ENCODE measurements at places on chromosomes 16 and 17.

DNA sequence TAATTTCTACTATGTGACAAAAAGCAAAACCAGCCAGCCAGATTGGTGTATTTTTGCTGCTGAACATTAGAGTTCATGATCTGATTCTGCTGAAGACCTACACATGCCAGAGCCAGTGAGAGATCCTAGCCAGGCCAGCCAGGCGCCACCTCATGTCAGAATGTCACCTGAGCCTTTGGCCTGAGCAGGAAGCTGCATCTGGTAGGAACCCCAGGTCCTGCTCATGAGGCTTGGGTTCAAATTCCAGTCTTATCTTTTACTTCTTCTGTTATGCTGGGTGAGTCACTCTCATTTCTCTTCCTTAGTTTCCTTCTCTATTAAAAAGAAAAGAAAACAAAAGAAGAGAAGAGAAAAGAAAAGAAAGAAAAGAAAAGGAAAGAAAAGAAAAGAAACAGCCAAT lies 585.1 kb upstream of the CDH5 start:
- DNase-seq, result no peak

DNA sequence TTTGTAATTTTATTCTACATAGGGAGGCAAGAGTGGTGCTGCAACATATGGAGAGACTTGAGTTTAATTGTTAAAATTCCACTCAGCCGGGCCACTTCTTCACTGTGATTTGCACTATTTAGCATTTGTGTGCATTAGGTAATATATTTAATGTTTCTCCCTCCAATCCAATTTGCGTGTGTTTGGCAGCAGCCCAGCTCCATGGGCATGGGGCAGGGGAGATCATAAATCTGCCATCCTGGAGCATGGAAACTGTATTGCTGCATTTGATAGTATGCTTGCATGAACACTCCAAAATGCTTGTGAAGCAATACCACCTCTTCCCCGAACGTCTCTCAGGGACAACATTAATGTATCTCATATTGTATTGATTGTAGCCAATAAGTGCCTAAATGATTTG lies 339.1 kb upstream of the RBFOX1 start:
- no peak for DNase-seq

DNA sequence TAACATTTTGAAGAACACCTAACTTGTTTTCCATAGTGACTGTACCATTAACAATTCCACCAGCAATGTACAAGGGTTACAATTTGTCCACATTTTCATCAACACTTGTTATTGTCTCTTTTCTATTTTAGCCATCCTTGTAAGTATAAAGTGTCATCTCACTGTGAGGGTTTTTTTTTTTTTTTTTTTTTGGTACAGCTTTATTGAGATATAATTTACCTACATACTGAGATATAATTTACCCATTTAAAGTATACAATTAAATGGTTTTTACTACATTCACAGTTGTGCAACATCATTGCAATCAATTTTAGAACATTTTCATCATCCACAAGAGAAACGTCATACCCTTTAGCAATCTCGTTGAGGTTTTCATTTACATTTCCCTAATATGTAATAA lies 17.9 kb upstream of the TMIGD1 start:
- no peak for DNase-seq

GRCh38 chr16:89094252-89094879 lies 714 bp downstream of the ACSF3 start:
- no peak for DNase-seq

GRCh38 chr16:83393196-83393981 lies 414.4 kb upstream of the HSBP1 start:
- no peak for DNase-seq

GRCh38 chr17:35981246-35981645 lies at the start of gene CCL16:
TSS of gene CCL16 (minus strand) at chr17:35981497. CDS start at chr17:35981420, 77 bp downstream.
- no peak for DNase-seq

DNA sequence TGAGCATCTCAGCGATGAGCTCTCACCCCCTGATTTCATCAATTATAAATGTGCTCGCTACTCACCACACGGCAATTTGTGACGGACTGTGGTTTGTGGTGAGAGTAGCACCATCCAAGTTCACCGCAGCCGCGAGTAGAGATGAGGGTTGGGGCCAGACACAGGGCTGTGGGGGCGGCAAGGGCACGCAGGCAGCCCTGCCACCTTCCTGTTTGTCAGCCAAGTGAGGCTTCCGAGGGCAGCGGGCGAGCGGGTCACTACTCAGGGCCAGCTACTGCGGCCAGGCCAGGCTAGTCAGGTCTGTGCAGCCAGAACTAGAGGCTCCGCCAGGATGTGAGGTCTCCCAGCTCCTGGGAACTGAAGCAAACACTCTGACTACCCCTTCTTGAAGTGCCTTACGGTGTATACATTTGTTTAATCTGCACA lies 39.6 kb upstream of the MEOX1 start:
- peak; percentile 80 for DNase-seq

GRCh38 chr16:50002190-50002589 lies 22.8 kb upstream of the CNEP1R1 start:
- no peak for DNase-seq

GRCh38 chr17:80474961-80475909 lies 1.2 kb downstream of the NPTX1 start:
- no peak for DNase-seq

GRCh38 chr16:29730649-29731048 lies 15.1 kb downstream of the C16orf54 start:
- no peak for DNase-seq

DNA sequence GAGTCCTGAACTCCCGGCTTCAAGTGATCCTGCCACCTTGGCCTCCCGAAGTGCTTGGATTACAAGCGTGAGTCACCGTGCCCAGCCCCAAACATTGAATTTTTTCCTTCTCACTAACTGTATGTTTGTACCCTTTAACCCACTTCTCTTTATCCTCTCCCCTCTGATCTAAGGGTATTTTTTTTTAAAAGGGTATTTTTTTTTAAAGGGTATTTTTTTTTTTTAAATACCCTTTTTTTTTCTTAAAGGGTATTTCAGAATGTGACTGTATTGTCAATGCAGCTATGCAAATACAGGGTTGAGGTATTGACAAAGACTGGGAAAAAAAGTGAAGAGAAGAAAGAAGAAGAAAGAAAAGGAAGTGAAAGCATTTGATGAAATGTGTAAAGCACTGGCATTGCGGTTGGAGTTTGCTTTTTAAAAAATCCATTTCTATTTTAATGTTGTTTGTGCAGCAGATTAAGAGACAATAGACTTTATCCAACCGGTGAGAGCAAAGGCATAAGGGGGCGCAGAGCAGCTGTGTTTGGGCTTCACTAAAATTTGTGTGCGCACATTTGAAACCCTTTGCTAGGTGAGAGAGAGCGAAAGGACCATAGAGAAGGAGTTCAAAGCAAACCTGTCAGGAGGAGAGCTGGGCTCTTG lies 42.4 kb downstream of the SYT17 start:
- DNase-seq, result no peak

DNA sequence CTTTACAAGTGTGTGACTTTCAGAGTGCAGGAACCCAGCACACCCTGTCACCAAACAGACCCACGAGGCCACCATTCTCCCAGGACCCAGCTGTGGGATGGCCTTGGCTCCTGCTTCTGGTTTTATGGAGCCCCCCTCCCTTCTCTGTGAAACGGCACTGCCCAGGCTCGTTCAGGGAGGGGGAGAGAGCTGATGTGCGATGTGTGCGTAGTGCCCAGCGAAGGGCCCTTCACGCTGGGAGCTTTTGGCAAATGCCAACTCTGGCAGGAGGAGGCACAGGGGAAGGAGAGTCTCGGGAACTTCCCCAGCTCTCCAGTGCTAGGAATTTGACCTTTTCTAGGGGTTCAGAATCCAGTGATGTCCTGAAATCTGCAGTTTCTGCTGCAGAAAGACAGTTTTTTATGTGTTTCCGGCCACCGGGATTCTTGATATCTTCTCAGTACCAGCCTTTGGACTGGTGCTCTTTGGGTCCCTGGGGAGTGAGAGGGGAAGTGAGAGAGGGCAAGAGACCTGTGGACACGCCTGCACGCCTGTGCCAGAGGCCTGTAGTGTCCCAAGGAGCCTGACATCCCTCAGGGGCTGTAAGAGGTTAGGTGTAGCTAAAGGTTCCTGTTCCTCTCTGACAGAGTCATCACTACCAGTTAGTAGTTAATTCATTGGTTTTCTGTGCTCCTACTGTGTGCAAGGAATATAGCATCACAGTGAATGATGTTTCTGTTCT lies 45.1 kb downstream of the CMIP start:
- DNase-seq, result no peak

GRCh38 chr16:74521691-74522090 lies 85.2 kb downstream of the GLG1 start:
- no peak for DNase-seq

- DNase-seq, result no peak
Measured at GRCh38 chr17:11582217-11582616, 16.1 kb upstream of the DNAH9 start.

DNA sequence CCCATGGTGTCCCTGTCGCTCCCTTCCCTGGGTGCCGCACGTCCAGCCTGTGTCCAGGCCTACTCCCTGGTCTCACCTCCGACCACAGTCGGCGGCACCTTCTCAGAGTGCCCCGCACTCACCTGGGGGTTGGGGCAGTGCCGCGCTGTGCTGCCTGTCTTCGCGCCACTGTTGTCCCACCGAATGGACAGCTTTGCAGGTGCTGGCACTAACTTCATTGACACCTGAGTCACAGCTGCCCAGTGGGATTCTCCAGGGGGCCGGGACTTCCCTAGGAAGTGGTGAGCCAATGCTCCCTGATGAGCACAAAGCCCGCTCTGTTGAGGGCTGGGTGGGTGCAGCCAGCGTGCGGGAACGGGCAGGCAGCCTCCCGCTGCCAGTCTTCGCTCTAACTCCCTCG lies 24.3 kb upstream of the DBNDD1 start:
- no peak for DNase-seq

DNA sequence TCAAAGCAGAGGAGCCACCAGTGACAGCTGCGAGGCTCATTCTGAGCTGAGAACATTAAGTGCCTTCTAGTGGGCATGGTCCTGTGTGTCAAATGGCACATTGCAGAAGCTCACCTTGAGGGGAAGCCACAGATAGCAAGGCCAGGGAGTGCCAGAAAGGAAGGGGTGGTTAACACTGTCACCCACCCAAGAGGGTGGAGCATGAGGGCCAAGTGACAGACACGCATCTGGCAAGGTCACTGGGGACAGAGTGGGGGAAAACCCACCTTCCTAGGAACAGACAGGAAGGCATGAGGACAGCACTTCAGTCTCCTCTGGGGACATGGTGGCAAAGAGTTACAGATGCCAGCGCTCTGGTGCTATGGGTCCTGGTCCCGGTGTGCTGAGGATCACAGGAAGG lies 22.1 kb downstream of the NUBP1 start:
- no peak for DNase-seq

DNA sequence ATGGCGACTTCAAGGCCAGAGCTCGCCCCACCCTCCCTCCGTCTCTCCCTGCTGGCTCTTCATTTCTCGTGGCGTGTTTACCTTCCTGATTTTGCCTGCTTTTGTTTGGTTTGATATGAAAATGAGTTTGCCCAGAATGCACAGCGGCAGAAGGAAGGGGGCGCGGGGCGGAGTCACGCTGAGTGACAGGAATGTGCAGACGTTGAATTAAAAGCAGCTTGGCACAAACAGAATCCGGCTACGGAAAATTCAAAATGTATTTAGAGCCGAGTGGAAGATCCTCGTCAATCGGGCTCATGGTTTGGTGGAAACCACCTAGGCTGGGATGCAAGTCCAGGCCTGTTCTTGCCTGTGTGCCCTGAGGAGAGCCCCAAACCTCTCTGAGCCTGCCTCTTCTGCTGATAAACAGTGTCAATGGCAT lies 102.7 kb downstream of the SDK2 start:
- DNase-seq, result no peak

DNA sequence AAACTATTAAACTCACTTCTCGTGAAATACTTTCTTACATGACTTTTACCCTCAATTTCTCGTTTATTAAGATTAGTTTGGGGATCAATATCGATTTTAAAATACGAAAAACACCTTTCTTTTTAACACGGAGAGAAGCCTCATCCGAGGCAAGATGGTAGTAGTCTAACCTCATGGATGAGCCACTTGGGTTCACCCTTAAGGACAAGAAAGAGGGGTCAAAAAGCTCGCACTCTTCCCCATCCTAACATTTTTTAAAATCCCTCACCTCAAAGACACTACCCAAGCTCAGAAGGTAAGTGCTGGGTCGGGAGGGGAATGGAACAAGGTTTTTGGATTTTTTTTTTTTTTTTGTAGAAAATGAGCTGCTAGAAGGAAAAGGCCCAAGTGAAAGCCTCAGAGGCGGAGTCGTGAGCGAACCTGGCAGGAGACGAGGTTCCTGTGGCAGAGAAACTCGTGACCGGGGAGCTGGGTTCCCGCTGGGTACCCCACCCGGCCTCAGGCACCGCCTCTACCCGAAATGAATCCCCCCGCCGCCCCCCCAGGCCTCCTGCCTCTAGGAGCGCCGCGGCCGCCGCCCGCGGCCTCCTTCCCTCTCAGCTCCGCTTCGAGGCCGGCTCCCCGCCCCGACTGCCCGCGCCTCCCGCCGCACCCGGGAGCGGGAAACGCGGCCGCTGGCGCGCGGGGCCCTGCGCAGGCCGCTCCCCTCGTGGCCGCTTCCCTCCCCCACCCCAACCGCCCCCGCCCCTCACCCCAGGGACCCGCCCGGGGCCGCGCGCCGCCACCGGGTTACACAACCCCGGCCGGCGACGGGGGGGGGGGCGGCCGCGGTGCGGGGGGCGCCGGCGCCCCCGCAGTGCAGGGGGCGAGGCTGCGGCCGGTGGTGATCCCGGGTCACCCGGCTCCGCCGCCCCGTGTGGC lies 1.6 kb downstream of the NUFIP2 start:
- DNase-seq, result peak; percentile 87

GRCh38 chr17:30981531-30982519 lies 11.0 kb downstream of the RNF135 start:
- no peak for DNase-seq

DNA sequence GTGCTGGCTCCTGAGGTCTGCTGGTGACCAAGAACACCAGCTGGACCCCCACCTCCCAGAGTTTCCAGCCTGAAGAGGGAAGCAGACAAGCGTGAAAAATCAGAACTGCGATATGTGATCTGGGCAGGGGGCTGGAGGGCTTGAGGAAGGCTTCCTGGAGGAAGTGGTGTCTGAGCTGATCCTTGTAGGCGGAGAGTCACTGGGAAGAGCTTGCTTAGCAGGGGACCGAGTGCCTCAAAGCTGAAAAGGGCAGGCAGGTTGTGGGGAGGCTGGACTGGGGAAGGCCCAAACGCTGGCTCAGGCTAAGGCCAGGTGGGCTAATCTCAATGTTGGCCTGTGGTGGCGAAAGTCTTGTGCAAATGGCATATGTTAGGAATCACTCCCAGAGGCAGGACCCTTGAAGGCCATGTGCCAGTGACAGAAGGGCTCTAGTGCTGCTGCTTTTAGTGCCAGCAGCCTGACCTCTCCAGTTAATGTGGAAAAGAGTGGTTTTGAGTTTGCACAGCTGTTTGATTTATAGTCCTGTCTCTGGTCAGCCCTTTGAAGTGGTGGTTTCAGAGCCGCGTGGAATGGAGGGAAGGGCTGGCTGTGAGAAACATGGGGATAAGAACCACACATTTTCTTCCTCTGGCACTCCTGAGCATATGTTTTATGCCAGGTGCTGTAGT lies 85.3 kb upstream of the LGALS9 start:
- no peak for DNase-seq

Data from hematopoietic multipotent progenitor cell (in vitro differentiated cells).